ENCODE measurements at places on chromosomes 12 and 14. TPM values are rescaled to one million over a fixed set of nuclear protein-coding genes. Genes with fewer than 3 reads are reported as not detected.

Gene CACNB3
- polyA plus RNA-seq, result 53.1 TPM

DNA sequence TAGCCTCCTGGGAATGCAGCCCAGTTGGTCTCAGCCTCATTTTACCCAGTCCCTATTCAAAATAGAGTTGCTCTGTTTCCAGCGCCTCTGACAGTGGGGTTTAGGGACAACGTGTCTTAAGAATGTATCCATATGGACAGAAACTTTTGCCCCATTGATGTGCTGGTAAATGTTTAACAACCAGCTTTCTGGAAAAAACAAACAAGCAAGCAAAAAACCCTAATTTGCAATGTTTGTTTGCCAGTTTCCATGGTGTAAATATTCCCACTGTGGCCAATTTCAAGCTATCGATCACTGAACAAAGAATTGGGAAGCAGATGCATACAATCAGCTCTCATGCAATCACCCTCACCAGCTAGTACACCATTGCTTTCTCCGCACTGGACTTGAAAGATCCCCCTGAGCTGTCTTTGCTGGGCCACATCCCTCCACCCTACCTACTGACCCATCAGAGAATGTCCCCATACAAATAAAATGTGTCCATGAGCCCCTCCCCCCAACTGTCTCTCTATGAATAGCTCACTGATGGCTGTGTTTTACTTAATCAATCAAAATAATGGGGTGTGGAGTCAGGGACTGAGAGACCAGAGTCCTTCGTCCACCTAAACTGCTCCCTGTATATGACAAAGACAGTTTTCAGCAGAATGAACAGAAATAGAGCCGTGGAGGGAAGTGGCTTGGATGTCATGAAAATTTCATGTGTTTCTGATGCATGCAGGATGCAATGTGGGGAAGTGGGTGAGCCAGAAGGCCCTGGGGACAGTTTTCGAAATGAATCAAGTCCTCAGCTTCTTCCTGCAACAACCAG, 40.8 kb downstream of the CCDC60 start:
- no peak for DNase-seq

DNA sequence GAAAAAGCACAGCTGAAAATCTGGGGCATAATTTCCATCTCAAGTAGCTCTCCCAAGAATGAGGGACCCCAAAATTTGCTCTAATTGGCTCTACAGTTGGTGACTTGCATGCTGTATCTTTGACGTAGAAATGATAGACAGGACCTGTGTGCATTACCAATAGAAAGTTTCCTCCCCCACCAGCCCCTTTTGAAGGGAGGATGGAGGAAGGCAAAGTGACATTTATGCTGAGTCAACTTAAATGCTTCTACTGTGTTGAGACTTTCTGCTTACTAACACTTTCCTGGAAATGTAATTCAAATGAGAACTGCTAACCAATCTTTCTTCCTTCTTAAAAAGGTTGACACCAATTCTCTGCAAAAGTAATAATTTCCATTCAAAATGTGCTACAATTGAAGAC, 31.9 kb downstream of the TSPAN8 start:
- no peak for DNase-seq

GRCh38 chr12:70719672-70720420, 82.6 kb upstream of the PTPRB start:
- peak; percentile 47 for DNase-seq

DNA sequence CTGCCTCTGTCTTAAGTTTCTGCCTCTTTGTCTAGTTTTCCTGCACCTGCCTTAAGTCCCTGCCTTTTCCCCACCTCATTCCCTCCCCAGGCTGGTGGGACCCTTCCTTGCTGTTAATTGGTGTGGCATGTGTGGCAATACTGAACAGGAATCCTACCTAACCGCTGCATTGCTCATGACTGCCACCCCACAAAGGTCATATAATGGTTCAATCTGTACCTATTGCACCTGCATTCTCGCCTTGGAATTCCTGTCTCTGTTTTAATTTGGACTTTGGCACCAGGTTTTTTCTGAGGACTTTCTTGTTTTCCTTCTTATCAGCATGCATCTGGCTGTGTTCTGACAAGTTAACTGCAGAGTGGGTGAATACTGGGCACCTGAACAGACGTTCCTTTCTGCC, 966.2 kb upstream of the TMEM132C start:
- no peak for DNase-seq

- peak; percentile 49 for DNase-seq
These were observed 31.4 kb downstream of the P2RX4 start for GRCh38 chr12:121241156-121241970.

All from renal pelvis (tissue), 12 donors.